ENCODE measurements at places on chromosomes 16 and 17.

DNA sequence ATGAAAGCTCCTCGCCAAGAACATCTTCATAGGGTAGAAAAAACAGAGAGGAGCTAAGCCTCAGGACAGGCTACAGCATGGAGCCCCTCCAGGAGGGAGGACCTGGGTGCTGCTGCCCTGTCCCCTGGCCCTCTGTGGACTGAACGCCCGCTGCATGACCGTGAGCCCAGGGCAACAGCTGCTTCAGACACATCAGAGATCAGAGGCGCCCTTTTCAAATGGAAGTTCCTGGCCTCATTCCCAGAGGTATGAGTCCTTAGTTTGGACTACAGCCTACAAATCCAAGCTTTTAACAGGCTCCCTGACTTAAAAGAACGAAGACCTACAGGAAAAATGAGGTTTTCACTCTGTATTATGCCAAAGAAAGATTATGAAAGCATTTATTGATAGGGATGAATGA lies 48.5 kb downstream of the ZNF18 start:
- DNase-seq = no peak

DNA sequence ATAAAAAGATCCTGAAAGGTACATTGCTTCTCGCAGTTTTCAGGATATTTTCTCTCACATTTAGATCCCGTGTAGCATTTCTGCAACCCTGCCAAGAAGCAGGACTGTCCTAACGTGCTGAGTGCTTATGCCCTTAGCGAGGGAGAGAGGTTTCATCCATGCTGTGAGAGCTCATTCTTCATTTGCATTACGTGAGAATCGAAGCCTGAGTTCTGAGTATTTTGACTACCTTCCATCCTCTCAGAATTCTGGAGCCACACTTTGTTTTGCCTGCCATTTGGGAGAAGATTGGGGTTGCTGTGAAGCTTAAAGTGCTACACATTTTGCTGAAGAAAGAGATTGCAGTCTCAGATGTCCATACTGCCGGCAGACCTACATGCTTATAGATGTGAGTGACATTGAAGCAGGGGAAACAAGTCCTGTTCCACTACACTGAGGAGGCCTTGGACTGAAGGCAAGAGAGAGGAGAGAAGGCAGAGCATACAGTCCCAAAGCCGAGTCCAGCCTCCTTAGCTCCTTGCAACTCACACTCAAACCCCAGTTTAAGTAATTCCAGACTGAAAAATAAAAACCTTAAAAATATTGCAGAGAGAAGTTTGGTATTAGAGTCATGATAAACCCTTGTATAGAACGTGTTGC lies 183.0 kb downstream of the PRKCA start:
- no peak for DNase-seq

DNA sequence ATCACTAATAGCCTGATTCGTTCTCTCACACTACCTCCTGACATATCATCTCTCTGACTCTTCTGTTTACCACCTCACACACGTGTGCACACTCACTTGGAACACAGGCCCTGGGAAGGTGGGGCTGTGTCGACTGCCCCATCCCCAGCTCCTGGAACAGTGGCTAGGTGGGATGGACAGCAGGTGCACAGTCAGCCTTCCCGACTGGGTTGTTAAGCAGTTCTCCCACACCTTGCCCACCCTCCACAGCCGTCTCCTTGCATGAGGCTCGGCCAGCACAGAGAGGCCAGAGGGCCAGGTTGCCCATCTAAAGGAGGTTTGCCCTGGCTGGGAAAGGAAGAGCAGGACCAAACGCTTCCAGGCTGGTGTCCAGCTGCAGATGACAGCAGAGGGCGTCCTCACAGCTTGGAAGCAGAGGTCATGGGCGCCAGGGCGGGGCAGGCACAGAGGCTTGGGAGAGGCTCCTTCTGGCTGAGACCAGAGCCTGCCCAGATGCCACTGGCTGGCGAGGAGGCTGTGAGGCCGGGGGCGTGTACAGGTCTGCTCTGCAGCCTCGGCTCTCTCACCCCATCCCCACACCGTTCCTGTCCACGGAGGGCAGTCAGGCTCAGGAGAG lies 92.8 kb downstream of the AMFR start:
- no peak for DNase-seq

GRCh38 chr17:54237911-54238515 lies 415.3 kb downstream of the KIF2B start:
- DNase-seq = no peak

DNA sequence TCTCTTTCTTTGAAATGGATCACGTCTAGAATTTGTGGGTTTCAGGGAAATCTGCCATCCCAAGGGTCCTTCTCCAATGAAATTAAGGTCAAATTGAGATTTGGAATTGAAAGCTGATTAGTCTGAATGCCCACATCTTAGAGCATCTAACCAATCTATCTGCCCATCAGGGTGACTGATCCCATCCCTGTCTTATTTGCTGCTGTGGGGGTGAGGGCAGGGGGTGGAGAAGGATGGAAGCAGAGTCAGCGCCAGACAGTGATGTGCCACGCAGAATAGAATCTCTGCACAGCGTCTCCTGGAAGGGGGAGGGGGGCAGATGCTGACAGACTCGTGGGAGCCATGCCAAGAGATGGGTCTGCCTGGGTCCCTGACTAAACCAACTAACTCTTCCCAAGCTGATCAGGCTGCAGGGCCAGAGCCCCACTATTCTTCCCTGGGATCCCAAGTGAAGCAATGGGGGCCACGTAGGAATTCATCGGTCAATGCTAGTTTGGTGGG lies 32.1 kb downstream of the CDK5RAP3 start:
- DNase-seq = no peak

All from central memory CD8-positive, alpha-beta T cell (primary cell).